Fibroblast of skin of right biceps (primary cell): ENCODE measurements at places on chromosomes 16 and 17.

GRCh38 chr16:48810436-48810802 is 200.4 kb upstream of the N4BP1 start:
- DNase-seq = no peak

DNA sequence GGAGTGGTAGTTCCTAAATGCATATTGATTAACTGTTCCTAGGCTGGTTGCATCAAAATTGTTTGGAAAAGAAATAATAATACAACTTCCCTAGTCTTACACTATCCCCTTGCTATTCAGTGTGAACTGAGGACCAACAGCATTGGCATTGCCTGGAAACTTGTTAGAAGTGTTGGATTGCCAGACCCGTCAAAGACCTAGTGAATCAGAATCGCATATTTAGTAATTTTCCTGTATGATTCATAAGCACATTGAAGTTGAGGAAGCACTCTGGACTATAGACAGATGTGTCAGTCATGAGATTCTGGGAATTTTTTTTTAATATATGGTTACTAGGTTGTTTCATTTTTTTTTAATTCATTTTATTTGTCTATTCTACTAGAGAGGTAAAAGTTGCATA is 34.7 kb upstream of the KCNJ16 start:
- DNase-seq = peak; percentile 26

- DNase-seq = peak; percentile 81
Observed at GRCh38 chr16:24609740-24610415, 70.5 kb downstream of the RBBP6 start.

DNA sequence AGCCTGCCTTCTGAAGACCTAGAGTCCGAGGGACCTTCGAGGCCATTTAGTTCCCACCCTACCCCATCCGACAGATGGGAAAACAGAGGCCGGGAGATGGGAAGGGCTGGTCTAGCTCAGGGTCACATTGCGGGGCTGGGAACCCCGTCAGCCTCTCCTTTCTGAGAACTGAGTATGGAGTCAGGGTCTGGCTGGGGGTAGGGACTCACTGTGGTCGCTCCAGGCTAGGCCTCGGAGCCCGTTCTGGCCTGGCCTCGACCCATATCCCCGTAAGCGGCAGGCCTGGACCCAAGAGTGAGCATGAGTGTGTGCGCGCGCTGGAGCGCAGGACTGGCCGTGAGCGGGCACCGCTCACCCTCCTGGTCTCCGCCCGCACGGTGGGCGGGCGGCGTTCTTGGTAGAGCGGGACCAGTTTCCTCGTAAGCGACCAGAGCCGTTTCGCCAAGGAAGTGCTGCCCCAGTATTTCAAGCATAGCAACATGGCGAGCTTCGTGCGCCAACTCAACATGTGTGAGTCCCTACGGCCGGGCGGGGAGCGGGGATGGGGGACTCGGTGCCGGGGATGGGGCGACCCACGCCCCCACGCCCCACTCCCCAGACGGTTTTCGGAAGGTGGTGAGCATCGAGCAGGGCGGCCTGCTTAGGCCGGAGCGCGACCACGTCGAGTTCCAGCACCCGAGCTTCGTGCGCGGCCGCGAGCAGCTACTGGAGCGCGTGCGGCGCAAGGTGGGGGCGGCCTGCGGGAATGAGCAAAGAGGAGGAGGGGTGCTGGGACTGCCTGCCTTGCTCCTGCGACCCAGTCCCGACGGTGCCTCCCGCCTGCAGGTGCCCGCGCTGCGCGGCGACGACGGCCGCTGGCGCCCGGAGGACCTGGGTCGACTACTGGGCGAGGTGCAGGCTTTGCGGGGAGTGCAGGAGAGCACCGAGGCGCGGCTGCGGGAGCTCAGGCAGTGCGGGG is 855 bp downstream of the HSF4 start:
- DNase-seq = no peak

- no peak for DNase-seq
Observed at GRCh38 chr17:72378414-72379390, 257.9 kb downstream of the SOX9 start.

DNA sequence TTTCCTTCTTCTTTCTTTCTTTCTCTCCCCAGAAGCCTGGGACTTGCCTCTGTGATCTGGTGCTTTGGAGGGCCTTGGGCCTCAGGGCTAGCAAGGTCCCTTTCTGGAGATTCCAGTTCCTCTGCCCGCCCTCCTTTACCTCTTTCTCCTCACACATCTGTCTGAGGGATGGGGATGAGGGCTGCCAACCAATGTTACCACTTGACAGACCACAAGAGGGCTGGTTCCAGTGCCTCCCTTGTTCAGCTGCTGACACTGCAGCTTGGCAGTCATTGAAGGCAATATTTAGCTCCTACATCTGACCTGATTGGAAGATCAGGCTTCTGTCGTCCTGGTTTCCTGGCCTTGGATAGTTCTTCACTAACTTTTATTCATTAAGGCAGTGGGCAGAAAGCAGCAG is 3.6 kb upstream of the ZNF652 start:
- DNase-seq = no peak

DNA sequence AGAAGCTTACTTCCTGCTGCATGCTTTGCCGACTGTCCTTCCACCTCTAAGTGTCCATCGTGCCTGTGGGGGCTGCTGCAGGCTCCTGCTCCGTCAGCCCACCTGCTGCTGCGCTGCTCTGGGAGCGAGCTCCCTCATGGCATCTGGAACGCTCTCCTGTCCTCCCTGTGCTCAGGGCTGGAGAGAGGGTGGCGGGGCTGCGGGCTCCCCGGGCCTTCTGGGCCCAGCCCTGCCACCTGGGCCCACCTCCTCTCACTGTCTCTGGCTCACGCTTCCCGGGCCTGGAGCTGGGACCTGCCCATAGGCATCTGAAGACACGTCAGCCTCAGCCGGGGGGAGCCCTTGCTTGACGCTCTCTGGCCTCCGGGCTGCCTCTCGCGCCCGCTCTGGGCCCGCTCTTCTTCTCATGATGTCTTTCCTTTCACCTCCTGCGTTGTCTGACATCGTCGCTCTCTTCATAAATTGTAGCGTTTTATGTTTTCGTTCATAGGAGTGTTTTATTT is 27.0 kb downstream of the NME3 start:
- no peak for DNase-seq

DNA sequence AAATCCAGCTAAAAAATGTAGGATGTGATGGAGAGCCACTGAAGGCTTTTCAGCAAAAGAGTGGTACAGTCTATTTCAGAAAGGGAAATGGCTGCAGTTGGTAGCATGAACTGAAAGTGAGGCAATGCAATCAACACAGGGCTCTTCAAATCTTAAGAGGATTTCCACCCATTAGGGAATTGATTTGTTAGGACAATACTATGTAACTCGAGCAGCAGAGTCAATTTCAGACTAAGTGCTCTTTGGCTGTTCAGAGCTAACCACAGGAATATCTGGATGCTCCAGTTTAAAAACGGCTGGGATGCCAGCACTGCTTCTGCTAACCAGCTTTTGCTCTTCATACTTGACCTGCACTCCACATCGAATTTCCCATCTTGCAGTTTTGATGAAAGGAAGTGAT is 24.6 kb downstream of the CACNG1 start:
- DNase-seq = no peak

GRCh38 chr16:52773026-52773425 is 226.1 kb upstream of the TOX3 start:
- no peak for DNase-seq

GRCh38 chr16:46962629-46963028 is 10.8 kb downstream of the DNAJA2 start:
- no peak for DNase-seq

GRCh38 chr16:70252355-70252988 is 732 bp upstream of the EXOSC6 start:
- DNase-seq = peak; percentile 14

DNA sequence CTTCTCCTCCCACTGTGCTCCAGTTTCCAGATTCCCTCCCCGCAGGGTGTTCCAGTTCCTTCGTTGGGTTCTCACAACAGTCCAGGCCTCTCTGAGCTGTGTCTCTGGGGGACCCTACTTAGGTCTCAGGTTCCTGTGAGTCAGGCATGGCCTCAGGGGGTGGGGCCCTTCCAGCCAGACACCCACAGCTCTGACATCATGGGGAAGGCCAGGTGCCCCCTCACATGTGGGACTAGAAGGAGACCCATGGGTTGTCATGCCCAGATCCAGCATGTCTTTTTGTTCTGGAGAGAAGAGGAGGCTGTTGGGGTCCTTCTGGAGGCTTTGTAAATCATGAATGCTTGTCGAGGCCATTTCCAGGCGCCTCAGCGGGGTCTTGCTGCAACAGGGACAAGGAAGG is 32.0 kb upstream of the NDRG4 start:
- no peak for DNase-seq

DNA sequence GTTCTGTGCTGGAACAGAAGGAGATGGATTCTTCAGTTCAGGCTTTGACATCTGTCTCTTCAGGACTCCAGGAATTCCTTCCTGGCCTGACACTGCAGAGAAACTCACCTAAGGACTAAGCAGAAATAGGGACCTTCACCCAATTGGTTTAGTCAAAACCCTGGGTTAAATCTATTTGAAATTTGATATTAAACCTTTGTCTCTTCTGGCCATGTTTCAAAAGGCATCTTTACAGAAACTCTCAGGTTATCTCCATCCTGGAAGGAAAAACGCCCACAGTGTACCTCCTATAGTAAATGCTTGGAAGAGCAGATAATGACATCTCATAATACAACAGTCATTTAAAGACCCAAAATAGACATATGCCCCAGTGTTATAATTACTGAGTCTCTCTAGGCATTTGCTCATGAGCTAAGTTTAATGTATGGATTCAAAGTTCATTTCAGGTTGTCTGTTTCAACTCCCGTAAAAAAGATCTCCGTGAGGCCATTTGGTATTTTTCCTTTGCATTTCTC is 5.6 kb upstream of the HOXB4 start:
- no peak for DNase-seq

- no peak for DNase-seq
Observed at GRCh38 chr17:40554646-40555295, 10.5 kb downstream of the CCR7 start.

- peak; percentile 45 for DNase-seq
Observed at GRCh38 chr17:65163990-65164495, 26.9 kb downstream of the RGS9 start.

DNA sequence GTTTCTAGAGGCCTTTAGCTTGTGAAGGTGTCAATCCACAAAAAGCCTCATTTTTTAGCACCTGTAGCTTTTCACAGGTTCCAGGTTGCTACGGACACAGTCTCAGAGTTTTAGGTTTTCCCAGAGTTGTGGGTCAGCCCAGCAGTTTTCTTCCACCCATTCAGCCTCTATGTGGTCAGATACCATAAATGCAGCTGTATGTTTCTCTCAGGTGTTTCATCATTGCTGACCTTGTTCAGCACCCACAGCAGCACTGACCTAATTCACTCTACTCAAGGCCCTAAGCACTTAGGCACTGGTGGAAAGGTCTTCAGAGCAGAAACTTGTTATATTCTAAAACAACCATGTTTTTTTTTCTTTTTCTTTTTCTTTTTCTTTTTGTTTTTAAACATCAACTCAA is 15.0 kb upstream of the SPACA3 start:
- DNase-seq = no peak

- DNase-seq = peak; percentile 64
Observed at GRCh38 chr17:6421700-6422604, 13.0 kb downstream of the AIPL1 start.

DNA sequence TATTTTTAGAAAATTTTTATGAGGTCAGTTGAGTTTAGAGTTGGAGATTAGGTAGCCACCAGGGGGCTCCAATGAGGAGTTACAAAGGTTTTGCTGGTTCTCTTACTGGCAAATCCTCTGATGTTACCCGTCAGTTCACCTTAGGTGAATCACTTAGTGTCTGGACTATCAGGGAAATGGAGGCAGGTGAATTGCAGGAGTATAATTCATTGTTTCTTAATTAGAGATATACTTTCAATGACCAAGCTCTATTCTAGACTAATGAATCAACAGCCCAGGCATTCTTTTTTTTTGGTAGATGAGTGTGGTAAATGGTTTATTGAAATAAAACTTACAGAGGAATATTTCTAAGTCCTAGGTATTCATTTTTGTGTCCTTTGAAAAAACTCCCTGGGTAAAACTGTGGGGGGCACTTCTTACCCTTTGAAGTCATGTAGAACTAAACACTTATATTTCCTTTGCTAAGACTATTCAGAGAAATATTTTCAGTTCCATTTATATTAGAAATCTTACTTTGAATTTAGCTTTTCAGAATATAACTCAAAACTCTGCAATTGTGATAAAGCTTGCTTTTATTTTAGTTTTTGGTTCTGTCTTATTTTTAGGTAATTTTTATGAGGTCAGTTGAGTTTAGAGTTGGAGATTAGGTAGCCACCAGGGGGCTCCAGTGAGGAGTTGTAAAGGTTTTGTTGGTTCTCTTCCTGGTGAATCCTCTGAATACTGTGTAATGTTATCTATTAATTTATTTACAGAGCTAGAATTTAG is 17.7 kb downstream of the PSMD11 start:
- DNase-seq = peak; percentile 55

DNA sequence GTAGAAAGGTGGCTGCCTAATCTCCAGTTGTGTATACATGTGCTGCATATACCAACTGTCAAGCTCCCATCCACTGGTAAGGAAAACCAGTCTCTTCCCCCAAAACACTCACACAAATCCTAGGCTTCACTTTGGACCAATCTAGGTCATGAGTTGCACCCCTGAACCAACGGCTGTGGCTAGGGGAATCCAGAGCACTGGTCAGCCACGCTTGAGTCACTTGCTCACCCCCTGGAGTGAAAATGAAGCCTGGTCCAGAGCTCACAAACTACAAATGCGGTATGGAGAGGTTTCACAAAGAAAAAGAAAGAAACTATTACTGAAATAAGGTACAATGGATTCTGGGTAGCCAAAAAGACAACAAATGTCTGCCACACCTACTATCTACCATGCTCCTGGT is 66.1 kb upstream of the NLK start:
- no peak for DNase-seq

- DNase-seq = peak; percentile 99
Observed at GRCh38 chr17:835263-835662, 53.1 kb downstream of the MRM3 start.
